GM03348 (cell line): ENCODE measurements at places on chromosomes 2 and 18.

DNA sequence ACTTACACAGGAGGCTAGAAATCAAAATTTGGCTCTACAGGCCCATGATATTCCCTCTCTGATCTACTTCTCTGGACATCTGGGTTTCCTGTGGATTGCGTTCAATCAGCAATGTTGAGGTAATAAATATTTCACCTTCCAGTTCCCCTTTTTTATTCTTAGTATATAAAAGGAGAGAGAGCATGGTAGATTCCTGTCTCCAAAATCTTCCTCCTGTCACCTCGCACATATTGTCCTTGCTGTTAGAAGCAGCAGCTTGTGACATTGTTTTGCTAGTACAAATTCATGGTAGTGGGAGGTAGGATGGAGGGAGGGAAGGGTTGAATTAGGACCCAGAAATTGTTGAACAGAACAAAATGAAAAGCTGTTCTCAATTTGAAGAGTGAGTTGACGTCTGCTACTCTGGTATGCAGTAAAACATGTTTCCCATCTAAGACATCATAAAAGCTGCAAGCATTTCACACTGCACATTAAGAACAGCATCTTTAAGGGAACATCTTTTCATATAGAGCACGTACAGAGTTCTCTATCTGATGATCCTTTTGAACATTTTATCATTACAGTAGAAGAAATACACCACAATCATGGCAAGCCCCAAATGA, 156.4 kb downstream of the RDH14 start:
- DNase-seq = peak; percentile 11

DNA sequence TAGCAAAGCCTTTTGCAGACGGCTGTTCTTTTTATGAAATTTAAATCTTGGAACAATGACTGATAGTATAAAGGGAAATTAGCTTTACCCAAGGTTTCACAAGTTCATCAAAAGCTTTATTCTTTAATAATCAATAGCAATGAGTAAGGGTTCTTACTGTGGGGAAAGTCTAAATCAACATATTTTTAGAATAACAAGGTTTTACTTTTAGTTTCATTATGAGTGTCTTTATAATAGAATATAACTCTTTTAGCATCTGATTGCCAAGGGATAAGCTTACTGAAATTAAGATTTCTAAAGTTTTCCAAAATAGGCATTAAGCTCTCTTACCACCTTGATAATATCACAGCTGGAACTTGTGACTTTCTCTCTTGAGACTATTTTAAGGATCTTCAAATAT, 1489.7 kb downstream of the LRP1B start:
- DNase-seq = no peak

DNA sequence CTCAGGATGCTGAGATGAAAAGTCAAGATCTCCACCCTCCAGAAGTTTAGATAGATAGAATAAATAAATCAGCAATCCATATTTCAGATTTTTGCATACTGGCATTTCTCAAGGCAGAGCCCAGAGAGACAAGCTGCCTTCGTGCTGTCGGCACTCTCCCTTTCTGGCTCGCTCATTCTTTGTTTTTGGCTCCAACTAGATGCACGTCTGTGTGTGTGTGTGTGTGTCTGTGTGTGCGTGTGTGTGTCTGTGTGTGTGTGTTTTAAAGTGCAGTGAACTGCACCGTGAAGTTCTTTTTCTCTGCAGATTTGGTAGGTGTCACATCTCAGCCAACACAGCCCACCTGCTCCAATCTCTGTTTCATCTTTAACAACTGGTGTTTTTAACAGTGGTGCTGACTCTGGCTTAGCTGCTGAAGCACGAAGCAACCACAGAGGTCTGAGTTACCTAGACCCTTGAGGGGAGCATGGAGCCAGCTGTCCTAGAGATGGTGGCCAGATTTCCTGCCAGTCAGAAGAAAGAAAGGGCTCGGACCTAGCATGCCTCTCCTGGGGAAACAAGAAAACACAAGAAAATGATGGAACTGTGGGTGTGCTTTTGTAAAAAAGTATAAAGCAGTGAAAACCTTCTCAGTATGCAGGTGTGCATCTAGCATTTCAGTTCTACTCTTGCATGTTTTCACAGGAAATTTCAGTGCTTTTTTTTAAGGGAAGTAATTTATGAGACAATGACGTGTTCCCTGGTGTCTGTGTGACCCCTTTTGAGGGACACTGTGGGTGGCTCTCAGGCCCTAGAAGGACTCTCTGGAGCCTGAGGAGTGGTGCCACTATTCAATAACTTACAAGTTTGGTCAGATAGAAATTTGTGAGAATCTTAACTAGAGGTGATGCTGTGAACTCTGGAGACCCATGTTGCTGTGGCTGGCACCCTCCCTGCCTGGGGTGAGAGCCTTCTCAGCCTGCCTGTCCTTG, 364.3 kb downstream of the RNF144A start:
- no peak for DNase-seq

- DNase-seq = peak; percentile 13
Observed at GRCh38 chr2:46936566-46936965, 21.0 kb upstream of the MCFD2 start.

DNA sequence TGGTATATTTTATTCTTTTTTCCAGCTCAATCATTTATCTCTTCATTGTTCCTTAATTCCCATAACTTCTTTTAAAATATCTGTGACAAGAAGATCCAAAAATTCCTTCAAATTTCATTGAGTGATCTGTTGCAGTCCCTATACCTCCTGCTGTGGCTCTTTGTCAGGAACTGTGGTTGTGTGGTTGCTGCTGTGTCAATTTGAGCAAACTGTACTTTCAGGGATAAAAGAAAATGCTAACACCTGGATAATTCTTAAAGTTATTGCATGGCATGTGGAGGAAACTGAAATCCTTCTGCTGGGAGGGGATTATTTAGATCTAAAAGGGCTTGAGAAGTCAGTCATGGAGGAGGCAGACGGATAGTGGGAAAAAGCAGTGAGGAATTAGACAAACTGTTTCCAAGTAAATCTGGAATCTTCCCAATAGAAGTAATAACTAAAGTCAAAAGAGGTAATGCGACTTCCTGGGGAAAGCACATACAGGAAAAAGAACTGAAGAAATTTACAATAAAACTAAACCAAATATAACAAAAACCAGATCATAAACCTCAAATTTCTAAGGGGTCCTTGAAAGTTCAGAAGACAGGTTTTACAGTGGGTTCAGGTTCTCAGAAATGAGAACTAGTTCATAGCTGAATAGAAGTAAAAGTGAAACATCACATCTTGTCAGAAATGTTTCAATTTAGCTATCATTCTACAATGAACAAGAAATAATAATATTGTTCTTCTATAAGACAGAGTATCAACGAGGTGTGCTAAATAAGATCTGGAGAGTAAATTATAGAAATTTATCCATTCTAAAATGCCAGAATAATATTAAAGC, 33.5 kb upstream of the CD226 start:
- DNase-seq = no peak

DNA sequence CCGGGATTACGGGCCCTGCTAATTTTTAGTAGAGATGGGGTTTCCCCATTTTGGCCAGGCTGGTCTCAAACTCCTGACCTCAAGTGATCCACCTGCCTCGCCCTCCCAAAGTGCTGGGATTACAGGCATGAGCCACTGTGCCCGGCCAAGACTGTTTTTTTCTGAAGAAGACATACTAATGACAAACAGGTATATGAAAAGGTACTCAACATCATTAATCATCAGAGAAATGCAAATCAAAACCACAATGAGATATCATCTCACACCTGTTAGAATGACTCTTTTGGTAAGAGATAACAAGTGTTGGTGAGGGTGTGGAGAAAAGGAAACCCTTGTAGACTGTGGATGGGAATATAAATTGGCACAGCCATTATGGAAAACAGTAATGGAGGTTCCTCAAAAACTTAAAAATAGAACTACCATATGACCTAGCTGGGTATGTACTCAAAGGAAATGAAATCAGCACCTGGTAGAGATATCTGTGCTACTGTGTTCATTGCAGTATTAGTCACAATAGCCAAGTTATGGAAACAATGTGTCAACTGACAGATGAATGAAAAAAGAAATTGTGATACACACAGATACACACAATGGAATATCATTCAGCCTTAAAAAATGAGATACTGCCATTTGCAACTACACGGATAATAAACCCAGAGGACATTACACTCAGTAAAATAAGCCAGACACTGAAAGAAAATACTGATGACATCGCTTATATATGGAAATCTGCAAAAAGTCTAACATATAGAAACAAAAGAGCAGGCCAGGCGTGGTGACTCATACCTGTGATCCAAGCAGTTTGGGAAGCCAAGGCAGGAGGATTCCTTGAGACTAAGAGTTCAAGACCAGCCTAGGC, 20.8 kb downstream of the SOS1 start:
- no peak for DNase-seq

GRCh38 chr2:881204-881918, 69.3 kb upstream of the SNTG2 start:
- DNase-seq = no peak

- DNase-seq = no peak
Observed at GRCh38 chr18:64949885-64950284, 800.9 kb upstream of the CDH7 start.

DNA sequence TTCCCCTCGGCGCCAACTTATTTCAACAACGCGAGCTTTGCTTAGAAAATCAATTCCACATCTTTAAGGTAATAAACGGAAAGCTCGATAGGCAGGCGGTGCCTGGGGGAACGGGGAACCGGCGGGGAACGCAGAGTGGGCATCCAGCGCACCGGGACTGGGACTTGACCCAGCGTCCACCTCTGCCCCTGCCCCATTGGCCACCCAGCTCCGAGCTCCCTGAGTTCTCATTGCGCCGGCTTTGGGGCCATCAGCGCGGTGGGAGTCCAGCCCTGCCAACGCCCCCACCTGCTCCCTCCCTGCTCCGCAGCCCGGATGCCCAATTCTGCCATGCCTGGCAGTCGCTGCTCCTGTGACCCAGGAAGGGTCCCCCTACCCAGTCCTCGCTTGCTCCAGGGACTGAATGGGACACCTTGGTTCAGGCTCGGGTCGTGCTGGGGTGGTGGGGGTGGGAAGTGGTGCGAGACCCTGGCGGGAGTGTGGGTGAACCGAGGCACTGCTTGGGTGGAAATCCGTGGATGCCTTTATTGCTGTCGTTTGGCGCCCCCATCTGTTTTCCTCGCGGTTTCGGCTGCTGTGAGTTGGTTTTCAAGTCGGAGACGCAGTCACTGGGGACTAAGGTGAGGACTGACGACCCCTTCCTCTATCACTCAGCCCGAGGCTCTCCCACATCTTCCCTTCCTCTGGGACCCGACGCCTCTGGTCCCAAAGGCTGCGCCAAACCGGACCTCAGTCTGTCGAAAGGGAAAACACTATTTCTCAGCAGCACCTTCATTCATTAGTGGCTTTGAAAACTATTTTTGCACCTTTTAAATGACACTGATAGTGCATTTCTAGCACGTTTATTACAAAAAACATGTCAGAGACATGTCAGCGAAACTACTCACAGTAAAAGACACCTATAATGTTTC, 2.4 kb upstream of the EVX2 start:
- peak; percentile 67 for DNase-seq

DNA sequence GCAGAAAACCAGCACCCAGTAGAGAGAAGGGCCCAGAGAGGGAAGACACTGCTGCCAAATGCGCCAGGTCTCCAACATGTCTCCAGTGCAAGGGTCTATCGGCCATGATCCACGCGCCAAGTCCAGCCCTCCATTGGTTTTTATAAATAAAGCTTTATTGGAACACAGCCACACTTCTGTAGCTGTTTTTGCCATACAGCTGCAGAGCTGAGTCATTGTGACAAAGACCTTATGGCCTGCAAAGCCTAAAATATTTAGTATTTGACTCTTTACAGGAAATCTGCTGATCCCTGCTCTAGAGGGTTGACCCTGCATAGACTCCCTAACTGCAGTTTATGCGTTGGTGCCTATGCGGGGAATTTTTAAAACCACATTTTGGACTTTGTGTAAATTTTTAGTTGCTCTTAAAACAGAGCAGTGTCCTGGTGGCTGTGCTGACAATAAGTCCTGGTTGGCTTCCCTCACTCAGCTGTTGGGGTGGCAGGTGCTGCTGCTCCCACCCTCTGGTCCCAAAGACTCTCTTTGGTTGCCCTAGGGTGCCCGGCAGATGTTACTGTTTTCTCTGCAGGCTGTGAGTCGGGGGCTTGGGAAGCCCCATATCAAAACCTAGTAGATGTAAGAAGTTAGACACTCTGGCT, 154.9 kb downstream of the CTIF start:
- no peak for DNase-seq

- peak; percentile 32 for DNase-seq
Observed at GRCh38 chr18:62438018-62438329, 84.9 kb upstream of the ZCCHC2 start.
